ENCODE measurements at places on chromosomes 11 and 22.

- peak; percentile 90 for DNase-seq
These were observed 24.1 kb upstream of the SUSD2 start for GRCh38 chr22:24156913-24157821.

- no peak for DNase-seq
These were observed 80.4 kb downstream of the MYEOV start for GRCh38 chr11:69374110-69374945.

DNA sequence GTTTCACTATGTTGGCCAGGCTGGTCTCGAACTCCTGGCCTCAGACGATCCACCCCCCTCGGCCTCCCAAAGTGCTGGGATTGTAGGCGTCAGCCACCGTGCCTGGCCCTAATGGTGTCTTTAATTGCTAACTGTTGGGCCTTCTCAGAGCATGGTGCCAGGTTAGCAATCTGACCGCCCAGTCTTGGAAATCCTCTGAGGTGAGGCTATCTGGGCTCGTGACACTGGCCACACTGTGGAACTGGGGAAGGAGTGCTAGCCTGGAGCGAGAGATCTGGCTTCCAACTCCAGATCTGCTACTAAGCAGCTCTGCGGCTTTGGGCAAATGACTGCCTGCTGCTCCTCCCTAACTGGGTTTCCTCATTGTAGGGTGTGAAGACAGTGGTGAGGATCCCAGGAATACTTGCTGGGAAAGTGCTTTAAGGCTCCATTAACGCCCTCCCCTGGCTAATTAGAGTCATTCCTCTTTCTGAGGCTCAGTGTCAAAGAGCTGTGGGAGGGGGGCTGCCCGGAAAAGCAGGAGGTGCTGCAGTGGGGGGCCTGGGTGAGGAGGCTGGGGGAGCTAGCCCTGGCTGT, 35.4 kb downstream of the CHRDL2 start:
- DNase-seq, result no peak

- no peak for DNase-seq
These were observed 1.8 kb upstream of the FLI1 start for GRCh38 chr11:128691802-128692752.

DNA sequence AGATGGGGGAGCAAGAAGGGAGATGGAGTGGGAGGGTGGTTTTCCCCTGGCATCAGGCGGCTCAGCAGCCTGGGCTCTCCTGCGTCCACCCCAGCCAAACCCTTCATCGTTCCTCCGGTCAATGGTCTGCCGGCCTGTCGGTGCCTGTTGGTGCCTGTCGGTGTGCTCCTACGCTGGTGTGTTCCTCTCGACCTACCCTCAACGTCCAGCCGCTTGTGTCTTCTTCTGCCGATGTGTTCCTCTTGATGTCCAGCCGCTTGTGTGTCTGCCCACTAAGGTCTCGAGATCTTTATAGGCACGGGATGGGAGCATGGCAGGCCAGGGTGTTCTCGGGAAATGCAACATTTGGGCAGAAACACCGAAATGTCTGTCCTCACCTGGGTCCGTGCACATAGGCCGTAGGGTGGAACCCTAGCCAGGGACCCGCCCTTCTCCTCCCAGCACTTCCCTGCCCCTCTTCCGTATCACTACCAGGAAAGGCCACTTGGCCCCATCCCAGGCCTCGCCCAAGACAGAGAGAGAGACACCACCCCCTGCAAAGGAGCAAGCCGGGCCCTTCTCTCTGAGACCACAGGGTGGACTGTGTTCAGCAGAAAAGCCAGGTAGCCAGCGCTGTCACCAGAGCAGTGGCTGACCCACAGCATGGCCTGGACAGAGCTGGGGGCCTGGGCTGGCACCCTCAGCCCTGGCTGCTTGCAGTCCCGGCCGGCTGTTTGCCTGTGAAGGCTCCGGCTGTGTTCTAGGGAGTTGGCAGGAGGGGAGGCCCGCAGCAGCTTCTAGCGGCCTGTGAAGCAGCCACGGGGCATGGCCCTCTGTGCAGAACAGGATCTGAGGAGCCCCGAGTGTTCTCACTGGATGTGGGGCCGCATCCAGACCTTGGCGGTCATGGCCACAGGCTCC, 61.6 kb upstream of the KCNQ1OT1 start:
- no peak for DNase-seq

GRCh38 chr11:102322560-102322959, 5.3 kb downstream of the BIRC3 start:
- DNase-seq, result peak; percentile 73

GRCh38 chr11:110428956-110429730, 605 bp upstream of the FDX1 start:
- DNase-seq, result peak; percentile 15

DNA sequence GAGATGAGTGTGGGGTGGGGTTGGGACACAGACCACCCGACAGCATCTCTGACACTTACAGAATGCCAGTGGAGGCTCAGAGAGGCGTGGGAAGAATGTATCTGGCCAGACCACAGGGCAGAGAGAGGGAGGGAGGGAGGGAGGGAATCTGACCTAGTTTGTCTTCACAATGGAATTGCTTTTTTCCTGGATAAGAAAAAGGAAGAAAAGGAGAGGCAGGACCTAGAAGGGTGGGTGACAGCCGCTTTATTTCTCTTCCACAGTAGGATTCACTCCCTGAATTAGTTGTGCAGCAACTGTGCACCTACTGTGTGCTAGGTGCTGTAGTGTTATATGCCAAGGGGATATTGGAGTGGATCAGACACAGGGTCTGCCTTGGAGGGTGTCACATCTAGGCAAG, 3.7 kb downstream of the KCNK4 start:
- DNase-seq, result no peak

DNA sequence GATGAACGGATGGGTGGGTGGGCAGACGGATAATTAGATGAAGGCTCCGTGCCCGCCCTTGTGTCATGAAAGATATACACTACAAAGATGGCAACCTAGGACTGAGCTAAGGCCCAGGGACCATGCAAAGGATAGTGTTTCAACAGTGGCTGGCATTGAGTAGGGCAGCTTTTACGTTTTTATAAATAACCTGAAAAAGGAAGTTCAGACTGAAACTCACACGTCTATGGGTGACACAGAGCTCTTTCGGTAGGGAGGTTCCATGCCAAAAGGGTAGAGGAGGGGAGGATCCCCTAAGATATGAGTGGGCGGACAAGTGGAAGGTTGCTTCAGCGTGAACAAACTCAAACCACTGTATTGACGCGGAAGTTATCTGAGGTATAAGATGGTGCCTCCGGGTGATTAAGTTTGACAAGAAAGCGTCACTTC, 90.5 kb downstream of the UBASH3B start:
- DNase-seq, result peak; percentile 76

DNA sequence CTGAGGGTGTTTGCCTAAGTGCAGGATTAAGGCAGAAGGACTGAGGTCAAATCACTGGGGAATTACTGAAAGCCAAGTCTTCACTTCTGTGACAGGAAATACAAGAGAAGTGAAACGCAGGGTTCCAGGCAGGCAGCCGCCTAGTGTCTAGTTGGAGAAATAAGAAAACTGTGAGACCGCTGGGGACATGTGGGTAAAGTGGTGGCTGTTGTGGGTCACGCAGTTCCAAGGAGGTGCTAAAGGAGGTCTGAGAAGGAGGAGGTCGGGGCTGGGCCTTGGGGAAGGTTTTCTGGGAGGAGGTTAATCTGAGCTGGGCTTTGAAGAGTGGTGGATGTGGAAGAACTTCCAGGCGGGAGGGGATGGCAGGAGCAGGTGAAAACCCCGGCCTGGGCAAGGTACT, 11.2 kb downstream of the MCM5 start:
- peak; percentile 15 for DNase-seq

GRCh38 chr11:112485280-112485679, 224.6 kb upstream of the PLET1 start:
- no peak for DNase-seq

DNA sequence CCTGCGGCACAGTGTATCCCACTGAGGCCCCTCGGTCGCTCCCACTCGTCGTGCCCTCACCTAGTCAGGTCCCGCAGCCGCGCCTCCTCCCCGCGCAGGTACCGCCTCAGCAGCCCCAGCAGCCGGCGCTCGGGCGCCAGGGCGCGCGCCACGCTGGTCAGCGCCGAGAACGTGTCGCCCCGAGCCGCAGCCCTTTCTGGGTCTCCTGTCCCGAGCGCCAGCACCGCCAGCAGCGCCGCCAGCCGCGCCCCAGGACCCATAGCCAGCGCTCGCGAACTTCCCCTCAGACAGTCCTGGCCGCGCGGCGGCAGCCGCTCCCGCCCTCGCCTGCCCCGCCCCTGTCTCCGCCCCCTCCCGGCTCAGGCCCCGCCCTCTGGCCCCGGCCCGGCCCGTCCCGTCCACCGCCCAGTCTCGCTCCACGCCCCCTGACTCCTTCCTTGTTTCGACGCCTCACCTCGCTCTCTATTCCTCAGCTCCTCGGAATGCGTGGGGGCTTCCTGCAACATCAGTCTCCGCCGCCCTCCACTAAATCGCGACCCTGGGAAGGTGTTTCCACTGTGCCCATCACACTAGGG, at the start of gene P4HA3:
P4HA3 (minus strand) TSS at position 289 of the 575 bp plus-strand sequence; CDS start at position 260, 29 bp downstream.
- peak; percentile 46 for DNase-seq

DNA sequence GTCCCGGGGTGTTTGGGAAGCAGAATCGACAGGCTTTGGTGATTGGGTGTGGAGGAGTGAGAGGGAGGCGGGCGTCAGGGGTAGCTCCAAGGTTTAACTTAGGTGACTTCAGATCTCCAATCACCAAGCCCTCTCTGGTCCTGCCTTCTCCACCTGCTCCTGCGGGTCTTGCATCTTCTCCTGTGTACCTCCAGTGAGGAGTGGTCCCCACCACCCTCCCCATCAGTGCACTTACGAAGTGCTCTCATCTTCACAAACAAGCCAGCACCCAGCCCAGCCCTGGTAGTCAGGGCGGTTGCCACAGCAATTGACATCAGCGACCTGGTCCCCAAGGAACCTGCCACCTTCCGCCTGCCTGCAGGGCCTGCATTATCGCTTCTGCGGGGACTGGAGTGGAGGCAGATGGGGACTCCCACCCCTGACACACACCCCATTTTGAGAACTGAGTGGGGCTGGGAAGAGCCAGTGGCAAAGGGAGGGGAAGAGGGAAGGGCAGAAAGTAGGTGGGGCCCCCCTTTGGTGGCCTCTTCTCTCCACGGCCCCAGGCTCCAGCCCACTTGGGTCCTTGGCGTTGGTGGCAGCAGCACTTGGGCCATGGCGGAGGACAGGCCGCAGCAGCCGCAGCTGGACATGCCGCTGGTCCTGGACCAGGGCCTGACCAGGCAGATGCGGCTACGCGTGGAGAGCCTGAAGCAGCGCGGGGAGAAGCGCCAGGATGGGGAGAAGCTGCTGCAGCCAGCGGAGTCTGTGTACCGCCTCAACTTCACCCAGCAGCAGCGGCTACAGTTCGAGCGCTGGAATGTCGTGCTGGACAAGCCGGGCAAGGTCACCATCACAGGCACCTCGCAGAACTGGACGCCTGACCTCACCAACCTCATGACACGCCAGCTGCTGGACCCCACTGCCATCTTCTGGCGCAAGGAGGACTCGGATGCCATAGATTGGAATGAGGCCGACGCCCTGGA, at the start of gene OMP:
OMP (plus strand) TSS at position 595 of the 965 bp plus-strand sequence; CDS start at position 595, 0 bp downstream.
- no peak for DNase-seq

DNA sequence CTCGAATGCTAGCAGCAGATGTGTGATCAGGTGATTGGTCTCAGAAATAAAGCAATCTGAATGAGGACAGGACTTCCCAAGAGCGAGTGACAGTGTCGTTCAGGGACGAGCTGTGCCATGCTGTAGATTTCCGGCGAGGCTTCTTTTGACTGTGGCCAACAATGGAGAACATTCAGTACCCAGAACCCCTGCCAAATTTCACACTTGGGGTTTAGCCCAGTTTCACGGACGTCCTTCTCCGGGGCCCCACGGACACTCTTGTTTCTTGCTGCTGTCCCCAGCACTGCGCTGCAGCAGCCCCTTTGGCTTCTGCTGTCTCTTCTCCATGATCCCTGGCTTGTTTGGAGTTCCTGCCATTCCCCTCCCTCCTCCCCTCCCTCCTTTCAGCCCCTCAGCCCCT, 115.1 kb upstream of the GRAMD1B start:
- DNase-seq, result no peak

DNA sequence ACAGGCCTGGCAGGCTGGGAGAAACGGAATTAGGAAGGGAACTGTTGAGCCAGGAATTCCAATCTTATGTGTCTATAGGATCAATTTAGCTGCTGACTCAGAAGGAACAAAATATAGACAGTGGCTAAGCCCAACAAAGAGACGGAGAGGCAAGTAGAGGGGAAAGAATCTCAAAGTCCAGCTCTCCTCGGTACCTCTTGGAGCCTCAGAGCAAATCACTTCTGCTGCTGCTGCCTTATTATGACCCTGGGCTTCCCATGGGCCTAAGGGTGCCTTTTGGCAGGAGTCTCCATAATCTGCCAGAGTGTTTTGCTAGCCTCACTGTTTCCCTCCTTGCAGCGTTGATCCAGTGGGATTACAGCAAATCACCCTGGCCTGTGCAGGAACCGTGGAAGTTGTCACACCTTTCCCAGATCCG, 31.7 kb downstream of the PAX6 start:
- DNase-seq, result no peak

DNA sequence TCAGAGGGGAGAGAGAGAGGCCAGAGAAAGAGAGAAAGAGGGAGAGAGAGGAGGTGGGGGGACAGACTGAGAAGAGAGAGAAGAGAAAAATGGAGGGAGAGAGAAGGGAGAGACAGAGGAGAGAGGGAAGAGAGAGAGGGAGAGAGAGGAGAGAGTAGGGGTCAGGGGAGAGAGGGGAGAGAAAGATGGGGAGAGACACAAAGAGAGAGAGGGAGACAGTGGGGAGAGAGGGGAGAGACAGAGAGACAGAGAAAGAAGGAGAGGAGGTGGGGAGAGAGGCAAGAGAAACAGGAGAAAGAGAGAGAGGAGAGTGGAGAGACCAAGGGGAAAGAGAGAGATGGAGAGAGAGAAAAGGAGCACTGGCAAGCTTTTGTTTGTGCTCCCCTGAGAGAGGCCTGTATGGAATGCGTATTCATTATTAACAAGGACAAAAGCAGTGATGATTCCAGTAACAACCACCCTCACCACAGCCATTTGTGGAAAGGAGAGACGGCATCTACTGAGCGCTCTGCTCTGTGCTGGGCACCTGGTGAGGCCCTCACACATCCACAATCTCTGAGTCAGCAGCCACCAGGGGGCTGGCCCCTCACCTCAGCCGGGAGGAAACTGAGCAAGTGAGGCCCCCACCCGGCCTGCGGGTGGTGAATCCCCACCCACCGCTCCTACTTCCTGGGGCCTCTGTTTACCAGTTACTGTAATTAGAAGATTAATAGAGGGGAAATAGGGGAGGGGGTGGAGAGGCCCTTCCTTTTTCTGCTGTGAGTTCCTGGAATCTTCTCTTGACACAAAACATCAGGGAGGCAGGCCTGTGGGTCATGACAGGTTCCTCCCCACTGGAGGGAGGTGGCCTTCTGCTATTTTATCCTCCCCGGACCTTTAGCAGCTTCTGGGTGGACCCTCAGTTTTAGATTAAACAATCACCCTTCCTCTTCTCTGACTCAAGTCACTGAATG, 14.6 kb upstream of the MIAT start:
- DNase-seq, result peak; percentile 87

DNA sequence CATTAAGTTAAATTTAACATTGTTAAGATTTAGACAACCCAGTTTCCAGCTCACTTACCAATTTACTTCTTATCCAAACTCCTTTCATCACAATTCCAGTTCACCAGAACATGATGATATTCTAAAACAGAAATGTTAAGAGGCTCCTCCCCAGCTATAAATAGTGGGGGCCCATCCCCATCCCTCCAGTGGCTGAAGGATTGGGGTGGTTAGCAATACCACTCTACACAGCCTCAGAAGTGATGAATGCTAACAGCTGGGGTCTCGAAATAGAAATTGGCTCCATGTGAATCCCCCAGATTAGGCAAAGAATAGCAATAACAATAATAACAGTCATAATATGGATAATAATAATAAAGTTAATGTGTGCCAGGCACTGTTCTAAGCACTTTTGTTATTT, 97.9 kb upstream of the NCAM1 start:
- no peak for DNase-seq

Measured in CD4-positive, alpha-beta T cell treated with Interleukin-21 for 1 hour (primary cell).